Chondrocyte (in vitro differentiated cells): ENCODE measurements at places on chromosomes 6 and 20. TPM values are rescaled to one million over a fixed set of nuclear protein-coding genes. Genes with fewer than 3 reads are reported as not detected.

DNA sequence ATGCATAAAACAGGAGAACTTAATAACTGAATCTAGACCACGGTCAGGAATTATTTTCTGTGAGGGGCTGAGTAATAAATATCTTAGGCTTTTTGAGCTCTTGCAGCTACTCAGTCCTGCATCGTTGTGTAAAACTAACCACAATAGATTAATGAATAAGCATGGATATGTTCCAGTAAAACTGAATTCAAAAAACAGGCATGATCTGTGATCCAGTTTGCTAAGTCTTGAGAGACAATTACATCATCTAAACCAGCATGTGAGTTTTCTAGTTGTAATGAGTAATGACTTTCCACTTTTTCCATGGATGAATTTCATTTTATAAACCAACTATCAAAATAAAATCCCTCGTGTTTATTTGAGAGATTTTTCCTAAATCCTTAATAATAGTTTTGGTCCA, 336.8 kb downstream of the RFPL4B start:
- no peaks in the 10 kb centered on the region for H3K36me3 ChIP-seq
- H3K27me3 ChIP-seq: no peaks in the 10 kb centered on the region
- H3K4me3 ChIP-seq: no peak overlapping the region
- peaks cover 45% of the 10 kb centered on the region for H3K4me1 ChIP-seq

GRCh38 chr6:119960456-119960855, 610.9 kb upstream of the MAN1A1 start:
- H3K4me1 ChIP-seq: no peaks in the 10 kb centered on the region
- no peaks in the 10 kb centered on the region for H3K36me3 ChIP-seq
- peaks cover 12% of the 10 kb centered on the region for H3K27me3 ChIP-seq
- H3K27ac ChIP-seq: no peak overlapping the region
- DNase-seq: no peak
- no peak overlapping the region for H3K4me3 ChIP-seq

- no peaks in the 10 kb centered on the region for H3K36me3 ChIP-seq
- no peaks in the 10 kb centered on the region for H3K4me1 ChIP-seq
- DNase-seq: no peak
- H3K27me3 ChIP-seq: peaks cover 20% of the 10 kb centered on the region
- H3K27ac ChIP-seq: no peak overlapping the region
- H3K4me3 ChIP-seq: no peak overlapping the region
Observed at GRCh38 chr6:167393731-167394130, 68.8 kb downstream of the TTLL2 start.

The LTA gene
- total RNA-seq: not detected in 3 replicates

DNA sequence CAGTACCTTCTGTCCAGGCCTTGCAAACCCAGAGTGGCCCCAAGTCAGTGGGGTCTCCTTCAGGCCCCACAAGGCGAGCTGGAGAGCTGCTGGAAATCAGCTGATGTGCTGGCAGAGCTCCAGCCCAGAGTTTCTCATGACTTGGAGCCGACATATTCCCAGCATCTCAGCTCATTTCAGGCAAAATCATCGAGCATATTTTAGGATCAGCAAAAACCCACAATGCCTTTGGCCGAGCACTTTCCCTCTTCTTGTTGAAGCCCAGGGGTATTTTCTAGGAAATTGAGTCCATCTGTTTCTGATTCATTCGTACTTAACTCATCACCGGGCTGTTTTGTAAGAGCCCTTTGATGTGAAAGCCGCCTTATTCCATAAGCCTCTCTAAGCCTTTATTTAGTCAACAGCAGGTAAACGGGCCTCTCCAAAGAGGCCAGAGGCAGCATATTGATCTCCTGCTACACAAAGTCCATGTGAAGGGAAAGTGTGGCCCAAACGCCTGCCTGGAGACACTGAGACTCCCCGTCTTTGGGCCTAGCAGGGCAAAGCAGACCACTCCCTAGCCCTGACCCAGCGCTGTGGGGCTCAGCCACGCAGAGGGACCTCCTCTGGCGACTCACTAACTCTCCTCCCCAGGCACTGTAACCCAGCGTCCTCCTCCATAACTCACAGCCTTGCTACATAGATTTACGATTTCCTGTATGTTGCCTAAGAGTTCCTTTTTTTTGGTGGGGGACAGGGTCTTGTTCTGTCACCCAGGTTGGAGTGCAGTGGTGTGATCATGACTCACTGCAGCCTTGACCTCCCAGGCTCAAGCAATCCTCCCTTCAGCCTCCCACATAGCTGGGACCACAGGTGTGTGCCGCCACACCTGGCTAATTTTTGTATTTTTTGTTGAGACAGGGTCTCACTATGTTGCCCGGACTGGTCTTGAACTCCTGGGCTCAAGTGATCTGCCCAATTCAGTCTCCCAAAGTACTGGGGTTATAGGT, 12.1 kb upstream of the C20orf203 start:
- no peak for DNase-seq
- peak overlapping the region; percentile 79 for H3K27ac ChIP-seq
- no peak overlapping the region for H3K4me3 ChIP-seq
- peaks cover 24% of the 10 kb centered on the region for H3K4me1 ChIP-seq

GRCh38 chr20:54074511-54074910, 4.1 kb upstream of the BCAS1 start:
- H3K27me3 ChIP-seq: peaks cover 3% of the 10 kb centered on the region
- DNase-seq: no peak
- H3K4me3 ChIP-seq: no peak overlapping the region
- no peaks in the 10 kb centered on the region for H3K4me1 ChIP-seq

- H3K4me3 ChIP-seq: no peak overlapping the region
- no peak for DNase-seq
- peaks cover 24% of the 10 kb centered on the region for H3K4me1 ChIP-seq
- no peak overlapping the region for H3K27ac ChIP-seq
- H3K27me3 ChIP-seq: no peaks in the 10 kb centered on the region
- no peaks in the 10 kb centered on the region for H3K36me3 ChIP-seq
Observed at GRCh38 chr6:34593701-34594100, 37.6 kb upstream of the SPDEF start.

The RBM24 gene
- 10.1 to 13.1 TPM (median 10.8 TPM) in 3 replicates for total RNA-seq

The ZKSCAN8 gene
- 21.4 to 25.6 TPM (median 22.2 TPM) in 3 replicates for total RNA-seq

- no peaks in the 10 kb centered on the region for H3K27me3 ChIP-seq
- no peak overlapping the region for H3K27ac ChIP-seq
- DNase-seq: no peak
- H3K4me3 ChIP-seq: no peak overlapping the region
- peaks cover 5% of the 10 kb centered on the region for H3K36me3 ChIP-seq
Observed at GRCh38 chr6:119200512-119201175, 122.2 kb upstream of the FAM184A start.
